GM23338 (cell line): ENCODE measurements at places on chromosomes 1 and 21.

DNA sequence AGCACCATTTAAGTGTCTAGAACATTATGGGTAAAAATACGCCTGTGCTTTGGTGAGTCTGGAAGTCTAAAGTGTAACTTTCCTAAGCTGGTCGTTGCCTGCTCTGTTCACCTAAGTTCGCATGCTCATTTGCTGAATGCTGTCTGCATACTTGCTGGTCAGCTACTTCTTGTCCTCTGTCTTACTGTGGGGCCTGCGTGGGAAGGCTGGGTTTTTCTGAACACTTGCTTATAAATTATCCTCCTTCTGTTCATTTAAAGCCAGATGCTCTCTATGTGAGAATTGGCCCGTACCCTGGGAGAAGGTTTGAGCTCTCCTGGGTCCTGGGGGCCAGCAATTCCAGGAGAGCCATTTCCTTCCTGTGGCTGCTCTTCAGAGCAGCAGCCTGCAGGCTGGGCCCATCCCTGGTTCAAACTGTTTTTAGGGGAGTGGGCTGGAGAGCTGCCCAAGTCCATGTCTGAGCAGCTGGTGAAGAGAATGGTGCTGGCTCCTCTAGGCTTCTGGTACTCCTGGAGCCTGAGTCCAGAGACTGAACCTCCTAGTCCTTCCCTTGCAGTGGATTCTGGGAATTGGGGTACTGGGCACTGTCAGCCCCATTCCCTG lies 75.7 kb downstream of the GALNT2 start:
- no peaks in the 10 kb centered on the region for H3K27me3 ChIP-seq
- no peak for DNase-seq
- H3K4me1 ChIP-seq = peaks cover 27% of the 10 kb centered on the region
- no peak overlapping the region for H3K27ac ChIP-seq

DNA sequence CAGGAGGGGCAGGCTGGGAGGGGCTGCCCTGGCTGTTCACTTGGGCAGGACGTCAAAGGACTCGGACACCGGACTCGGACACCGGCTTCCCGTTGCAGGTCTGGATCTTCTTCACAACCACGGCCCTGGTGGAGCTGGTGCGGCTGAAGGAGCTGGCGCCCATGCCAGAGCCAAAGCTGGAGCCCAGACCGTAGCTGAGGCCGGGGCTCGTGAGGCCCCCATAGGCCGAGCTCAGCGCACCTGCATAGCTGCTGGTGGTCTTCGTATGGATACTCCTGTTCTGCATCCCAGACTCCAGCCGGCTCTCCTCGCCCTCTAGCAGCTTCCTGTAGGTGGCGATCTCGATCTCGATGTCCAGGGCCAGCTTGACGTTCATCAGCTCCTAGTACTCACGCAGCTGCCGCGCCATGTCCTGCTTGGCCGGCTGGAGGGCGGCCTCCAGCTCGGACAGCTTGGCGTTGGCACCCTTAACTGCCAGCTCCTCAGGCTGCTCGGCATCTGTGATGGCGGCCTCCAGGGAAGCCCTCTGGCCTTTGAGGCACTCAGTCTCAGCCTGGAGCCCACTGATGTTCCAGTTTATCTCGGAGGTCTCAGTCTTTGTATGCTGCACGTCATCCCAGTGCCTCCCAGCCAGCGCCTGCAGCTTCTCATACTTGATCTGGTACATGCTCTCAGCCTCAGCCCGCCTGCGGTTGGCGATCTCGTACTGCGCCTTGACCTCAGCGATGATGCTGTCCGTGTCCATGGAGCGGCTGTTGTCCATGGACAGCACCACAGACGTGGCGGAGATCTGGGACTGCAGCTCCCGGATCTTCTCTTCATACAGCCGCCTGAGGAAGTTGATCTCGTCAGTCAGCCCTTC lies 15.1 kb upstream of the KLF17 start:
- H3K36me3 ChIP-seq = no peaks in the 10 kb centered on the region
- H3K4me1 ChIP-seq = peaks cover 10% of the 10 kb centered on the region
- no peak overlapping the region for H3K4me3 ChIP-seq
- no peak overlapping the region for H3K27ac ChIP-seq
- peak; percentile 73 for DNase-seq

GRCh38 chr1:225899044-225899925 lies 10.3 kb upstream of the LEFTY1 start:
- peak overlapping the region; percentile 91 for H3K27ac ChIP-seq
- peak overlapping the region; percentile 9; the same call in 1 of the 2 replicates for H3K4me3 ChIP-seq
- H3K36me3 ChIP-seq = no peaks in the 10 kb centered on the region
- no peaks in the 10 kb centered on the region for H3K27me3 ChIP-seq

- no peak overlapping the region for H3K4me3 ChIP-seq
- no peaks in the 10 kb centered on the region for H3K36me3 ChIP-seq
- peaks cover 60% of the 10 kb centered on the region for H3K4me1 ChIP-seq
- no peak for DNase-seq
- H3K27ac ChIP-seq = peak overlapping the region; percentile 82
Observed at GRCh38 chr1:61294930-61295329, 212.6 kb downstream of the NFIA start.

GRCh38 chr1:8539683-8540082 lies 221.8 kb downstream of the SLC45A1 start:
- no peak for DNase-seq
- no peak overlapping the region for H3K4me3 ChIP-seq
- no peaks in the 10 kb centered on the region for H3K36me3 ChIP-seq
- no peak overlapping the region for H3K27ac ChIP-seq

DNA sequence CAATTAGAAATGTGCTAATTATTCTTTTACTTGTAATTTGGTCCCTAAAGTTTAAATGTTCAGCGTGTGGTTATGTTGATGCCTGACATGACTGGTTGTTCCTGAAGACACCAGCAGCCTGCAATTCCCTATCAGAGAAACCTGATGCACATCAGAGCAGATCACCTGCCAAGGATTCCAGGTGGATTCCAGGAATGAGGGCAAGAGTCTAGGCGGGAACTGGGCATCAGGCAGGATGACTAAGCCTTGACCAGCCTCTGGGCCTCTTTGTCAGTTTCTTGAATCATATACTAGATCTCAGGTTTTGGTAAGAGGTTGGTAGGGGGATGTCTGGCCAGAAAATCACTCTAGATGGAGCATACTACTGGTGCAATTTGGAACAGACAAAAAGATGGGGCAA lies 130.7 kb upstream of the TNR start:
- H3K36me3 ChIP-seq = no peaks in the 10 kb centered on the region
- H3K27me3 ChIP-seq = no peaks in the 10 kb centered on the region
- DNase-seq = no peak
- H3K4me1 ChIP-seq = peaks cover 6% of the 10 kb centered on the region; the same call in 1 of the 2 replicates

- no peaks in the 10 kb centered on the region for H3K4me1 ChIP-seq
- no peaks in the 10 kb centered on the region for H3K27me3 ChIP-seq
- H3K36me3 ChIP-seq = no peaks in the 10 kb centered on the region
- H3K4me3 ChIP-seq = no peak overlapping the region
- DNase-seq = no peak
- no peak overlapping the region for H3K27ac ChIP-seq
Observed at GRCh38 chr1:236035681-236036101, 29.2 kb downstream of the NID1 start.

- H3K4me1 ChIP-seq = no peaks in the 10 kb centered on the region
- H3K27ac ChIP-seq = no peak overlapping the region
- H3K4me3 ChIP-seq = no peak overlapping the region
Observed at GRCh38 chr1:52305417-52306226, 60.4 kb downstream of the CC2D1B start.

DNA sequence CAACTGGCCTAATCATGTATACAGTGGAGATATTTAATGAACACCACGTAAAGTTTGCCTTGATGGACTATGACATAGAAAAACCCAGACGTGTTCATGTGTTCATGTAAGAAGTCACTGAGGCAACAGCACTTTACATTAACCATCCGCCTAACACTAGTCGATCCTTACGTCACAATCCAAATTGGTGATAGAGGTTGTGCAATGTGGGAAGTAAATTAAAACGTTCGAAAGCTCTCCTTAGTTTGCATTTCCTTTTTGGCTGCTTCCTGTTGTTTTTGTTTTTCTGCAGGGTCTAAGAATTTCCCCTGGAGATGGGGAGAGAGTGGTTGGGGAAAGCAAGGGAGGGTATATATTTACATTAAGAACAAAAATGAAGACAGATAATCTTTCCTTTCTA lies 587.5 kb upstream of the ADGRL2 start:
- peaks cover 45% of the 10 kb centered on the region for H3K4me1 ChIP-seq
- no peak overlapping the region for H3K4me3 ChIP-seq
- H3K36me3 ChIP-seq = no peaks in the 10 kb centered on the region
- H3K27ac ChIP-seq = peak overlapping the region; percentile 56

DNA sequence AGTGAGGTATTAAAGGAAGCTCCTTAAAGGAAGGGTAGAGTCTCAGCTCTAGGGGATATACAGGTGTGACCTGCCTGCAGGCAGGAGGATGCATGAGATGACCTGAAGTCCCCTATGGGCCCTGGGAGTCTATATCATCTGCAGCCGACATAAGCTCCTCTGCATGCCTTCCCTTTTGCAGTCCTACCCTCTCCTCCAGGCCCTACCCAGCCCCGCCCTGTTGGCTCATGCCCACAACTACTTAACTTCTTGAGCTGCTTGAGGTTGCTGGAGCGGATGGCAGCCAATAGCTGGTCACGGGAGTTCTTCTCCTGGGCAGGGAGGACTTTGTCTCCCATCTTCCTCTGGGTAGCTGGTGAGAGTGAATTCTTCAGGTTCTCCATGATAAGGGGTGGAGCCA lies 10.3 kb downstream of the SHISA4 start:
- no peak overlapping the region for H3K27ac ChIP-seq
- H3K27me3 ChIP-seq = no peaks in the 10 kb centered on the region
- DNase-seq = no peak
- peaks cover 15% of the 10 kb centered on the region for H3K4me1 ChIP-seq
- no peak overlapping the region for H3K4me3 ChIP-seq

GRCh38 chr1:177206831-177207355 lies 36.1 kb downstream of the BRINP2 start:
- peaks cover 37% of the 10 kb centered on the region for H3K27me3 ChIP-seq
- DNase-seq = no peak
- H3K27ac ChIP-seq = no peak overlapping the region
- no peaks in the 10 kb centered on the region for H3K36me3 ChIP-seq
- no peaks in the 10 kb centered on the region for H3K4me1 ChIP-seq
- no peak overlapping the region for H3K4me3 ChIP-seq

- H3K27ac ChIP-seq = no peak overlapping the region
- H3K27me3 ChIP-seq = no peaks in the 10 kb centered on the region
- H3K4me3 ChIP-seq = no peak overlapping the region
- H3K4me1 ChIP-seq = no peaks in the 10 kb centered on the region
Observed at GRCh38 chr1:23459338-23459757, 24.6 kb downstream of the ASAP3 start.
